GM10248 (cell line): ENCODE measurements at places on chromosomes 4 and X.
A peak's percentile ranks its signal among the peaks of the same experiment; 100 is the strongest.

DNA sequence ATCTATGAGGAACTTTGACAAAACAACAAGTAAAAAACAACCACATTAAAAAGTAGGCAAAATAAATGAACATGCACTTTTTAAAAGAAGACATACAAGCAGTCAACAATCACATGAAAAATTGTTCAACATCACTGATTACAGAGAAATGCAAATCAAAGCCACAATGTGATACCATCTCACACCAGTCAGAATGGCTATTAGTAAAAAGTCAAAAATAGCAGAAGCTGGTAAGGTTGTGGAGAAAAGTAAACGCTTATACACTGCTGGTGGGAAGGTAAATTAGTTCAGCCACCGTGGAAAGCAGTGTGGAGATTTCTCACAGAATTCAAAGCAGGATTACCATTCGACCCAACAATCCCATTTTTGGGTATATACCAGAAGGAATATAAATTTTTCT is 17.0 kb upstream of the LNX1 start:
- no peak for DNase-seq

DNA sequence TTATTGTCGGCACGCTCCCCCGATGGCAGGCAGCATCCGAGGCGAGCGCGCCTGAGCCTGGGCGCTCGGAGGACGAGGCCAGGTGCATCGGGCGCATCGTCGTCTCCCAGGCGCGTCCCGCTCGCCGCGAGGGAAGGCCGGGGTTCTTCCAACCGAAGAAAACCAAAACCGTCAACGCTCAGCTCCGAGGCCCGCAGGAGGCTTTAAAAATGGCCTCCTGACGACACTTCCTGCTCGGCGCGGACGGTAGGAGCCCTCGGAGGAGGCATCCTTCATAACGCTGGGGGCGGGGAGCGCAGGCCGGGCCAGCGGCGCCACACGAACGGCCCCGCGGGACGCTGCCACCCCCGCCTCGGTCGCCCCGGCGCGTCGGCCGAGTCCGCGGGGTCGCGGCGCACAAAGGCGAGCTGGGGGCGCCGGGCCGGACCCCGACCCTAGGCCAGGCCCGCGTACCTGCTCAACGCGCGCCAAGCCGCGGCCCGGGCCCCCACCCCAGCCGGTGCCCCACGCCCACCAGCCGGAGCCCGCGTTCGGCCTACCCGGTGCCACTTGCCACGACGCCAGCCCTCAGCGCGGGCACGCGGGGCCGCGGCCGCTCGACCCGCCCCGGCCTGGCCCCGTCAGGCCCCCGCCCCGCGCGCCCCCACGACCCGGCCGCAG is 501 bp downstream of the ZNF518B start:
- DNase-seq = peak; percentile 74

DNA sequence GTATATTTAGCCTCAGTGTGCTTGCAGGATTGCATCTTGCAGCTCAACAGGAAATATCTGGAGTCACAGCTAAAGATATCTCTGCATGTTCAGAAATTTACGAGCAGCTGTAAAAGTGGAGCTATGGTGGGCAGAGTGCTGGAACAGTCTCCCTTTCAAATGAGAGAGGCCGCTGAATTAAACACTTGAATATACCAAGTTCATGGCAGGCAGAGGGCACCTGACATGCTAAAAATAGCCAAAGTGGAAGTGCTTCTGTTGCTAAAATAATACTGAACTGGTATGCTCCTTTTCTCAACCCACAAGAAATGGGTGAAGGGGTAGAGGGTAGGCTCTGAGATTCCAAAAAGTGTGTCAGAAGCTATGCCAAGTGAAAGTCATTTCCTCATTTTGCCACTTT is 98.1 kb downstream of the MGST2 start:
- no peak for DNase-seq

GRCh38 chr4:120052856-120053255 is 13.8 kb downstream of the MAD2L1 start:
- no peak for DNase-seq

DNA sequence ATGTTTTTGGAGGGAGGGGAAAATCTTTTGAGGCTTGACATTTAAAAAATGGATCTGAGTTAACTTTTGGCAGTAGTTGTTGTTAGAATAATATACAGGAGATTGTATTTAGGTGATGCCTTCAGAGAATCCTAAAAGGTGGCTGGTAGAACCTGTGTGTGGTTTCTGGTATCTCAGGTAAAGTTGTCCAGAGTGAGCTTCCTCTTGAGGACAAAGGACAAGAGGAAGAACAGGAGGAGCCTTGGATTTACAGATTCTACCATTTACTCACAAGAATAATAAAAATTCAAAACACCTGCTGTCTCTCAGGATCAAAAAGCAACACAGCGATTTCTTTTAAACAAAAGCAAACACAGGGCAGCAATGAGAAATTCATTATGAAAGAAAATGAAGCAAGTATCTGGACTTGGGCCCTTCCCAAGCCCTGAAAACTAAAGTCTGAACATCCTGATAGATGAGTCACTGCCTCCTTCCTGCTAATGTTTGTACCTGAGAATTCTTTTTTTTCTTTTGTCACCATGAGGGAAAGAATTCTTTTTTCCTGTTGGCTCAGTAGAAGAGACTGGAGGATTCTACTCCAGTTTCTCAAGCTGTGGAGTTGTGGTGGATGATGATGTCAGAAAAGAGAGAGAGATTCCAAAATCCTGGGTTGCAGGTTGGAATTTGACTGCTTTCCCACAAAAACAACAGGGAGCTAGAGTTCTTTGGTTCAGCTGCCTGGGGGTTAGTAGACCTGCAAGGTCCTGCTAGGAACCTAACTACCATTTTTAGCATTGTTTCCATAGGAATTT is 31.5 kb upstream of the RAPGEF2 start:
- DNase-seq = no peak

GRCh38 chr4:19346636-19347035 is 905.1 kb upstream of the SLIT2 start:
- no peak for DNase-seq

DNA sequence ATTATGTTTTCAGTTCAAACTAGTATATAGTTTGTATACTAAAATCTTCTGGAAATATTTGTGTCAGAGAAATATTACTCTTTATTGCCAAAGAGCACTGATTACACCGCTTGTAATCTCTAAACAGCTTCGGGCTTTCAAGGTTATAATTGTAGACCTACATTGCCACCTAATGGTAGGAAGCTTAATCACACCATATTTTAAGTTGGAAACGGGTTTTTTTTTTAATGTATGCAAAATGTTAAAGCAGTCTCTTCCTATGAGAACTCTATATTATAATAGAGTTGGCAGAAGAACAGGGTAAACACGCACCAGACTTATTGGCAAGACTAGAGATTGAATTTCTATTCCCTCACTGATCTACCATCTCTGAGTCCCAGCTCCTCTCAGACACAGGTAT is 19.5 kb upstream of the NFXL1 start:
- DNase-seq = peak; percentile 39

DNA sequence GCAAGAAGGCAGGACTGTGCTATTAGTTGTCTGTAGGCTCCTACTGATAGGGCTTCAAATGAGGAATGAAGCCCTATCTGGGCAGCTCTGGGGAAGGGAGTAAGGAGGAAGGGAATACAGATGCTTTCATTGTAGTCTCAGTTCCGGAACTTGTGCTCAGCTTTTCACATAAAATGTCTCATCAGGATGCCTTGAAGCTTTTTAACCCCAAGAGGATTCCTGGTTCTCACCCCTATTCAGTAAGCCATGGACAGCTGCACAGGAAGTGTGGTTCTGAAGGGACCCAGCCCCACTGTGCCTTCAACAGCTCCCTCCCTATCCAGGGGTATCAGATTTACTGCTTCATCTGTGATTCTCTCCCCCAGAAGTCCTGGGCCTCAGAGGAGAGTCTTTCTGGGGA is 5.0 kb downstream of the ARMCX5 start:
- no peak for DNase-seq

- peak; percentile 22 for DNase-seq
Measured at GRCh38 chrX:152641996-152642395, 4.3 kb downstream of the GABRQ start.

DNA sequence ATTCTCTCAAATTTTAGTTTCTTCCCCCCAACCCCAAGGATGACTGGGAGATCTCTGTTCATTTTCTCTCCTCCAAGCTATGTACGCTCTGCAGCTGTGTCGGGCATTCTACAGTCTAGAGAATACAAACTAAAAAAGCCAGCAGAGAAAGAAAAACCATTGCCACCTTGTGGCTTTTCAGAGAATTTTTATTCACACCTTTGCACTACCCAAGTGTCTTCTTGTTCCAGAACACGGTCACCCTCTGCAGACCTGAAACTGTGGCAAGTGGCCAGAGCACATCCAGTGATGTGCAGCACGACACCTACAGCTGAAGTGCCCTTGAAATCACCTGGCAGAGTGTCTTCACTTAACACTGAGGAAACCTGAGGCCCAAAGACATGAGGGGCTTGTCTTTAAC is 68.6 kb downstream of the CHST7 start:
- no peak for DNase-seq

GRCh38 chrX:78595901-78596502 is 63.1 kb downstream of the RTL3 start:
- no peak for DNase-seq

DNA sequence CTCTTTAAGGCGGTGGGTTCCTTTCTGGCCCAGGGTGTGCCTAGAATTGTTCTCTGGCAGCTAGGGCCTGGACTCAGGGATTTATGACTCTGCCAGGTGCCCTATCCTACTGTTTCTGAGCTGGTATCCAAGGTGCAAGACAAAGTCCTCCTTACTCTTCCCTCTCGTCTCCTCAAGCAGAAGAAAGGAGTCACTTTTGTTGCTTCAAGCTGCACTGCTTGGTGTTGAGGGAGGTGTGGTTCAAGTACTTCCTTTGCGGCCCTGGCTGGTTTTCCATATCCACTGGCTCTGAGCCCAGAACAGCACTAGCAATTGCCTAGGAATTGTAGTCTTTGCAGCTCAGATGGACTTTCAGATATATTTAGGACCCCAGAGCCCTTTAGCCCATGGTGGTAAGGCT is 39.3 kb downstream of the RTL3 start:
- DNase-seq = no peak

- no peak for DNase-seq
Measured at GRCh38 chr4:137711502-137711901, 179.2 kb upstream of the PCDH18 start.

- DNase-seq = no peak
Measured at GRCh38 chr4:152707632-152708031, 27.8 kb upstream of the TMEM154 start.

DNA sequence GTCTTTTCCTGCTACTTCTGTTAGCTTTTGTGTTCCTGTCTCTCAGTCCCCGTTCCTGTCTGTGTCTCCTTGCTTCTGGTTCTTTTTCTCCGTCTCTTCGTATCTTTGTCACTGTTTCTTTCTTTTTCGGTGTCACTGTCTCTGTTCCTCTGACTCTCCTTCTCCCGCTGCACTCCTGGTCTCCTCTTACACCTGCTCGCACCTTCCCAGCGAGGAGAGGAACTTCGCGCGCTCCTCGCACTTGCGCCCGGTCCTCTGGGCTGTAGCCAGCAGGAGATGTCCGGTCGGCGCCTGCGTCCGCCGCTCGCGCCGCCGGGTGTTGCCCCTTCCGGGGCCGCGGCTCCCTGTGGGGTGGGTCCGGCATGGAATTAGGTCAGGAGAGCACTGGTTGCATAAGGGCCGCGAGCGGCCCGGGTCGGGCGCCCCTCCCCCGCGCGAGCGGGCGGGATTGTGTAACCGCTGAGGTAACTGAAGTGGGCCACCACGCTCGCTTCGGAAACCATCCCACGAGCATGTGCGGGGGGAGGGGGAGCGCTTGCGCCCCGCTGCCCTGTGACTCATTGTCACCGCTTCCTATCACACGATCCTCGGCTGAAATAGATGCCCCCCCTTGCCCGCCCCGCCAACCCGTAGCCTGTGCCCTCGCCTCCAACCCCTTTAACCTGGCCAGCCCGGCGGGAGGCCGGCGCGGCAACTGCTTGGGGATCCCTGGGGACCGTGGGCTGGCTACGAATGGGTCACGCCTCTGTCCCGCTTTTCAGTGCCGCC is 1.6 kb downstream of the LONRF3 start:
- DNase-seq = peak; percentile 23

DNA sequence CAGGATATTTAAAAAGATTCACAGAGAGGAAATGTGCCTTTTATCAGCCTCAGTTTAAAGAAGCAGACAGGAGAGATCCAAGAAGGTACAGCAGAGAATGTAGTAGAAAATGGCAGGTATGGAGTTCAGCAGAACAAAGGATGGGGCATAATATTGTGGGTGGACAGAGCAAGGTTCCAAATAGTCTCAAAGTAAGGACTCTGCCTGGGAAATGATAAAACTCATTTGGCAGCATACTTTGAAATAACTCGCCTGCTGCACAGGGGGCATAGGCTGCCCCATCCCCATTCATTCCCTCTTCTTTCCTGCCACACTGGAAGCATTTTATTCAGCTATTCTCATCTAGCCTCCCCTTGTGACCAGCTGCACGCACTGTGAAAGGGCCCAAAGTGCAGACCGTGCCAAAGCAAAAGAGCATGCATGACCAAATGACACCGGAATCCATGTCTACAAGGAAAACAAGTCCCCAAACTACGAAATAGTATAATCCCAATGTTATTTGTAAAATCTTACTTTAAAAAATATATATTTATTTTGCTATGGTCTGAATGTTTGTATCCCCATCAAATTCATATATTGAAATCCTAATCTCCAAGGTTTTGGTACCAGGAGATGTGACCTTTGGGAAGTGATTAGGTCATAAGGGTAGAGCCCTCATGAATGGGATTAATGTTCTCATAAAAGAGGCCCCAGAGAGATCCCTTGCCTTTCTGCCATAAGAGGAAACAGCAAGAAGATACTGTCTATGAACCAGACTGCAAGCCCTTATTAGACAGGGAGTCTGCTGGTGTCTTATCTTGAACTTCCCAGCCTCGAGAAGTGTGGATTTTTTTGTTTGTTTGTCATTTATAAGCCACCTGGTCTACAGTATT is 77.4 kb upstream of the PRSS48 start:
- no peak for DNase-seq

GRCh38 chrX:134480061-134480460 is 20.1 kb downstream of the HPRT1 start:
- no peak for DNase-seq

- DNase-seq = no peak
Measured at GRCh38 chr4:114875630-114876029, 237.8 kb downstream of the NDST4 start.

DNA sequence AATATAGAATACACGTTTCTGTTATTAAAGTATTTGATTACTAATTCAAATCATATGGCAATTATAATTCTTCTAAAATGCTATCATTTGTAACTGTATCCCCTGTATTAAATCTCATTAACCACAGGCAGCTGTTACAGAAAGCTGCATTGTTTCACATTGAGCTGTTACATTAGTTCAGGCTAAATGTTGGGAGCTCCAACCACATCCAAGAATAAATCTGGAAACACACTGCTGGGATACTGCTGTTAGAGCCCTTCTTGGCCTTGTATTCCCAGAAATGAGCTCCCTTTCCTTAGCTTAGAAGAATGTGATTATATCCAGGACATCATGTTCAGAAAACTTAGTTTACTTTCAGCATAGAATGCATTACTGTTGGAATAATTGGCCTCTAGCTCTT is 48.2 kb downstream of the GUCY1B1 start:
- no peak for DNase-seq

- DNase-seq = no peak
Measured at GRCh38 chr4:87669373-87669772, 19.3 kb downstream of the DMP1 start.

GRCh38 chr4:45064741-45065140 is 338.4 kb upstream of the GNPDA2 start:
- no peak for DNase-seq

- DNase-seq = no peak
Measured at GRCh38 chr4:68369142-68369805, 19.4 kb upstream of the YTHDC1 start.

GRCh38 chrX:67543818-67544217 is at the start of gene AR:
TSS of gene AR (plus strand) at chrX:67544021. CDS start at chrX:67545147, 1,126 bp downstream.
- DNase-seq = no peak
